IMR-90 (cell line): ENCODE measurements at places on chromosomes 3 and 15.

GRCh38 chr15:35078221-35078915, 6.7 kb downstream of the NANOGP8 start:
- DNase-seq: peak; percentile 72

GRCh38 chr15:47862402-47862801, 145.1 kb downstream of the SEMA6D start:
- DNase-seq: no peak

DNA sequence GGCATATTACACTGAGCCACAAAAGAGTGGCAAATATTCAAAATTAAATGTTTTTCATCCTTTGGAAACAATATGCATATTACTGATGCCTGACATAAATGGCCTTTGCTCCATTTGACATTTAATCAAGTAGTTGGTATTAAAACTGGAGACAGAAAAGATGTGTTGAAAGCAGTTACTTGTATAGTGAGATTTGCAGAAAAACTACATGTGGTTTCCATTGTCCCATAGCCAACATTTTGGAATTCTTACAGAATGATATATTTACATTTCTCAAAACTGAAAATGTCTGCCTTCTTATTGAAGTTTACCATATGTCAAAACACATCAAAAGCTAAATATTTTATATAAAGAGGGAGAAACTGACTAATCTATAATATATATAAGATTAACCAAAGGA, 21.6 kb downstream of the SHOX2 start:
- no peak for DNase-seq

GRCh38 chr3:42375121-42375800, 35.1 kb downstream of the LYZL4 start:
- no peak for DNase-seq

GRCh38 chr3:5499404-5499803, 311.9 kb downstream of the EDEM1 start:
- DNase-seq: no peak

DNA sequence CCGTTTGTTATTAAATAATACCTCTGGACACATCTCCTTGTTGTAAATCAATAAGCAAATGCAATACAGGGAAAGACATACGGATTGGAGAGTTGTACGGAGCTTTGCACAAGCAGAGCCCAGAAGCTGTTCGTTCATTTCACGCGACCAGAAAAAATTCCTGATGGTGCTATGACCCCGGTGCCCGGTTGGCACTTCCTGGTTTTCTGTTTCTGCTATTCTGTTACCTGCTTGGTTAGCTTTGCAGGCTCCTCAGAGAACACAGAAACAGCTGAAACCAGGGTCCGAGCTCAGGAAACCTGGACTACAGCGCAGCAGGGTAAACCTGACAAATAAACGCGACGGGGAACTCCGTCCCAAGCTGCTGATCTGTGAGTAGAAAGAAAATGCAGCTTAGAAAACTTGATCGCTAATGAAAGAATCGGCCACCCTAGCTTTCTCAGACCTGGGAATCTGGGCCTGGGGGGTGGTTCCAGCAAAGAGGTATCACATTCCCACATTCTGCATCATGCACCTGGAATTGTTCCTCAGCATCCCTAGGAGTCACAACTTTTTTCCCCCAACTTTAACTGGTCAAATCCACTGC, 845 bp downstream of the CNTN3 start:
- DNase-seq: peak; percentile 20
